ENCODE measurements at places on chromosomes 4 and X. TPM values are rescaled to one million over a fixed set of nuclear protein-coding genes. Genes with fewer than 3 reads are reported as not detected.

IL2RG gene
- 2.4 TPM for total RNA-seq

GRID2 gene
- total RNA-seq = not detected

ZMAT1 gene
- total RNA-seq = 0.96 TPM

HSFX3 gene
- not detected for total RNA-seq

UVSSA gene
- total RNA-seq = 56.9 TPM

PABPC1L2A gene
- not detected for total RNA-seq

IDUA gene
- 118 TPM for total RNA-seq

ART3 gene
- not detected for total RNA-seq

DNA sequence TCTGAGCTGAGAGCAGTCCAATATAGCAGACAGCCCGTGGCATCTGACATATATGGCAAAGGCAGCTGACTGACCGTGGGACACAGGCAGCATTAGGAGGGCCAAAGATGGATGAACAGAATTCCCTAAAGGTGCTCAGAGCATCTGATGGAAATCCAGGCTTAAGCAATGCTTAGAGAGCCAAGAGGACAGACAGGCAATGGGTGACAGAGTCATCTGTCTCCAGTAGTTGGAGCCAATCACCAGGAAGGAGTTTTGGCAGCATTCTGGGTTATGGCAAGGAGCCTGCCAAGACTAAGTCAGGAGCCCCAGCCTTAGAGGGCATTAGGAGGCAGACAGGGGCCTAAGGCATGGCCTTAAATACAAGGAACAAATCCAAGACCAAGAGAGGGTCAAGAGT lies 153.3 kb upstream of the USP9X start:
- no peak for DNase-seq

DNA sequence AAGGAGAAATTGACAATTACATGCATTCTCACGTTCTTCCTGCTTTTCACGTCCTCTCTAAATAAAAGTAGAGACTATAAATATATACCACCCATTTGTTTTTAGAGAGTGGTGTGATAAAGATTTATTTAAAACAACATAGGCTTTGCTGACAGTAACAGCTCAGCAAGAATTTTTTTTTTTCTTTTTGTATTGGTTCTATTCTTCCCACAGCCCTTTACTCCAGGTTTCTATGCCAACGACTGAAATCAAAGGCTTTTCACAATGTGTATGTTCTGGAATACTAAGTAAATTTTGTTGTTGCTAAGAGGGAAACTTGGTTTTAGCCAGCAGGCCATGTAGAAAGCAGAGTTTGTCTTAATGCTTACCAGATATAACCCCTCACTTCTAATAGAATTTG lies 43.4 kb downstream of the MAOA start:
- DNase-seq = no peak

DNA sequence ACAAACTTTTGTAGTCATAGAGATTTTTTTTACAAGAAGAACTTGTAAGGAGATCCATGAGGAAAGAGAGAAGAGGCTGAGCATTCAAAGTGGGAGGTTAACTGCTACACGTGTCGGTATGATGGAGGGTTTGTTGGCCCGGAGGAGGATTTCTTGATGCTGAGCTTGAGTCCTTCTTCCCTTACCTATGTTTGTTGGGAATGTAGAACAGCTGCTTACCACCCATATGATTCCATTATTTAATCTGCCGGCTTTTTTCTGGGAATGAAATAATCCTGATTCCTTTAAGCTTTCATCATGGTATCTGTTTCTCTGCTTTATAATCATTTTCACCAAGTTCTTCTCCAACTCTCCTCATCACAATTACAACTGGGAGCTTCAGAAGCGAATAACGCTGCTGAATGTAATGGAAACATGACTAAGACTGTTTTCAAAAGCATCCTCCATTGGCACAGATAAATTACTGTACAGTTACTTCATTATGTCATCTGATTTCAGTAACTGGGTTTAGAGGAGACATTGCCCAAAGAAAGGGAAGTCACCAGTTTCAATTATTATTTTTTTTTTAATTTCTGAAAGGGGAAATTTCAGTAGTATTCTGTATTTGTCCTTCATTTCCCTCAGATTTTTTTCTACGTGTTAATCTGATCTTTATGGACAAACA lies 420.6 kb downstream of the SPRY1 start:
- DNase-seq = no peak

DNA sequence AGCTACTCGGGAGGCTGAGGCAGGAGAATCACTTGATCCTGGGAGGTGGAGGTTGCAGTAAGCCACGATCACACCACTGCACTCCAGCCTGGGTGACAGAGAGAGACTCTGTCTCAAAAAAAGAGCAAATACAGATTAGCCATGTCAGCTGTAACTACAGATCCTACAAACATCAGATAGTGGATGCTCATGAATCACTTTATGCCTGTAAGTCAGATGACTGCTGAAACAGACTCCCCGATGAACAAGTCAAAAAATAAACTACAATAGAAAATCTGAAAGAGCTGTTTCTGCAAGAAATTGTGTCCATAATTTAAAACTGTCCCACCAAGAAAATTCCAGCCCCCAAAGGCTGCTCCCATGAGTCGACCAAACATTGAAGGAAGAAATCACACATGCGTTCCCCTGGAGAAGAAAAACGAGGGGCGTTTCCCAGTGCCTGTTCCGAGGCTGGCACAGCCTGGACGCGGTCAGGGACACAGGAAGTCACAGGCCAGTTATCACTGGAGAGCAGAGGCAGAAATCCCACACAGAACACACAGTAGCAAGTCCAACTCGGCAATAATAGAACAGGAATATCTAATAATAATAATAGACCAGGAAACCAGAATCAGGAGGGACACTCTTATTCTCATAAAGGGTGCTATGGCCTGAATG lies 30.0 kb upstream of the GTPBP6 start:
- DNase-seq = no peak

GRCh38 chr4:112213856-112214255 lies 17.7 kb upstream of the AP1AR start:
- no peak for DNase-seq

DNA sequence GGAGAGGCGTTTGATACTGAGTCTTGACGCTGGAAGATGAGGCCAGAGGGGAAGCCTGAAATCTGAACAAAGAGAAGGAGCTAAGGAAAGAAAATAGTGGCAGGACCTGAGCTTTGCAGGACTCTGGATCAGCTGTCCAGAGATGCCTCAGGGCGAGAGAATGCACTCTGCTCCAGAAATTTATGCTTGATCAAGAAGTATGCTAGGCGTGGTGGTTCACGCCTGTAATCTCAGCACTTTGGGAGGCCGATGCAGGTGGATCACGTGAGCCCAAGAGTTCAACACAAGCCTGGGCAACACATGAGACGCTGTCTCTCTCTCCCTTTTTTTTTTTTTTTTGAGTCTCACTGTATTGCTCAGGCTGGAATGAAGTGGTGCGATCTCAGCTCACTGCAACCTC lies 1.9 kb downstream of the TRIM75 start:
- no peak for DNase-seq

DNA sequence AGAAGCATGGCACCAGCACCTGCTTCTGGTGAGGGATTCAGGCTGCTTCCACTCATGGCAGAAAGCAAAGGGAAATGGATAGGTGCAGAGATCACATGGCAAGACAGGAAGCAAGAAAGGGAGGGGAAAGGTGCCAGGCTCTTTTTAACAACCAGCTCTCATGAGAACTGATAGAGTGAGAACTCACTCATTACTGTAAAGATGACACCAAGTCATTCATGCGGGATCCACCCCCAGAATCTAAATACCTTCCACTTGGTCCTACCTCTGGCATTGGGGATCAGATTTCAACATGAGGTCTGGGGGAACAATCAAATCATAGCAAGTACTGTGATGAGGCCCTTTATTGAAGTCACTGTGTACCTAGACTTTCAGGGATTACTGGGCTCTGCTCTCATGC lies 72.0 kb upstream of the PRDM5 start:
- no peak for DNase-seq

GRCh38 chr4:3418029-3418762 lies 23.6 kb upstream of the HGFAC start:
- DNase-seq = no peak

DNA sequence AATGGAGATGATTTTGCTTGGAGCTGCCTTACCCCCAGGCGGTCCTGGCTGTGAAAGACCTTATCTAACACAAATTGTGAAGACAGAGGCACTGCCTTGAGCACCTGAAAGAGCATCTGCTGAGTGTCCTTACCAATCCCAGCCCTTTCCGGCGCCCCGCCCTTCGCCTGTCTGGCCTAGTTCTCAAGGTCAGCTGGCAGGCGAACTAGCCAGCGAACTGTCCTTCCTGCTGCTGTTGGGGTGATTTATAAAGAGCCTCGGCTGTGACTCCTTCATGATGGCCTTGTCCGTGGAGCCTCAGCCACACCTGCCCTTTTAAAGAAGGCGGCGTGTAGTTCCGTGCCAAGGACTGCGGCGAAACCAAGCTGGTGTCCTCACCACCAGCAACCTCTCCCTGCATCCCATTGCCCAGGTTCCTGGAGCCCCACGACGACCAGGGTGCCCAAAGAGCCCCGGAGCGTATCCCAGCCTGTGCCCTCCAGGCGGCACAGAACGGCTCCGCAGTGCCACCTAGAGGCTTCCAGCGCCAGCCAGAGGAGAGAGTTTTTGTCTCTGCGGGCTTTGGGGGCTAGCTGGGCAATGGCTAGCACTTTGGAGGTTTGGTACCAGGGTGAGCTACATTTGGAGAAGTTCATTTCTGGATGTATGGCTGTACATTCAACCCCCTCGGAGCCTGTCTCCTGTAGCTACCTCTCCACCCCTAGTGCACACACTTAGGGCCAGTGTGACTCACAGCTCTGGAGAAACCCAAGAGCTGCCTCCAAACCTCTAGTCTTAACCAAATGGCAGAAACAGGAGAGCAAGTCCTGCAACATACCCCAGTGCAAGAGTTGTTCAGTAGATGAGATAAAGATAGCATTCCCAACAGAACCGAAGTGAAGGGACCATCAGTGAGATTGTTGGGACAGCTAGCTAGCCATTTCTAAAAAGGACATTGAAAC lies 36.8 kb upstream of the VMA21 start:
- DNase-seq = no peak

DNA sequence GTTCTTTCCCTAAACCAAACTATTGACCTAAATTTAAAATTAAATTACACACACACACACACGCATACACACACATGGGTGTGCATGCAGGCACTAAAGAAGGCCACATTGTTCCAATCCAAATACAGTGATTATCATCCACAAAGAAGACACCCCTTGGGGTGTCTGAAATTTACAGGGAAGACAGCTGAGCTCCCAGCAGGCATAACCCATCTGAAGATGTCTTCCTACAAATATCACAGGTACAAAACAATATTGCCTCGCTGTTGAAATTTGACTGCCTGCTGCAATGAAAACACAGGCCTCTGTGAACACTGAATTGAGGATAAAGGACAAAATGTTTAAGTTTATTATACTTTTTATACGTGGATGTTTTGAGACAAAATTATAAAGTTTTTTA lies 50.2 kb upstream of the SLC7A11 start:
- DNase-seq = no peak

GRCh38 chr4:93760284-93760683 lies 68.3 kb upstream of the ATOH1 start:
- DNase-seq = no peak

- no peak for DNase-seq
These were observed 195.7 kb upstream of the GK2 start for GRCh38 chr4:79603681-79604080.

- no peak for DNase-seq
These were observed 465 bp downstream of the HAUS7 start for GRCh38 chrX:153469811-153470410.

GRCh38 chr4:1374706-1375045 lies 27.7 kb downstream of the UVSSA start:
- no peak for DNase-seq

DNA sequence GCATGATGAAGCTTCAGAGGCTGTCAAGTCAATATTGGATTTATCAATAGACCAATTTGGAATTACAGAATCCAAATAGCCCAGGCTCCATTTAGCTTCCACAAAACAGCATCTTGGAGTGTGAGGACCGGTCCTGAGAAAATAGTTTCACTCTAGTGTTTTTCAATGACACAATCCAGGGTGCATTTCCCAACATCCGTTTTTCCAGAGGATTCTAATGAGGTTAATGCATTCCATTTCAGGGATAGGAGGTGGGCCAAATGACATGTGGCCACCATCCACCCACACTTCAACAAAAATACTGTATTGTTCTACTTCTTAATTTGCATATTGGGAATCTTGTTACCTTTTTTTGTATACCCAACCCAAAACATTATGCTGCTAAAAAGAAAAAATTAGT lies 229.8 kb upstream of the LDB2 start:
- no peak for DNase-seq

DNA sequence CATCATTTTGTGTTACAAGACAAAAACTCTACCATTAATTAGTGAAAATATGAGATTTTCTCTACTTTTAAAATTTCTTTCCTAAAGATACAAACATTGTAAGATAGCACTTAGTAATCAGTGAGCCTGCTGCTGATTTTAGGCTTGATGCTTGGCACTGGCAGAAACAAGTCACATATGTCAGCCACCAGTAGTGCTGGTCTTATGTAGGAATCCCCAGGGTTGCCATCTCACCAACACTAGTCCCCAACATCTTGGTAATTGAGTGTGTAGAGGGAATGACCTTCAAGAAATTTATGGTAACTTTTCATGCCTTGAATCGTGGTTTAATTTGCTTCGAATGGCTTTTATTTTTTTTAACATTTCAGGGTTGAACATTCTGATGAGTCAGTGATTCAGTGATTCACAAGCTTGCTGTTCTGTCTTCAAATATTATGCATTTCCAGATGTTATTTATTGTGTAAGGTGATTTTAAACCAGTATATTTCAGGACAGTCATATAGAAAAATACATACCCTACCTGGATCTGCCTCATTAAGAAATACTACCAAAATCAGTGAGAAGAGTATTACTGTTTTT lies 11.9 kb downstream of the EXOC1 start:
- no peak for DNase-seq

DNA sequence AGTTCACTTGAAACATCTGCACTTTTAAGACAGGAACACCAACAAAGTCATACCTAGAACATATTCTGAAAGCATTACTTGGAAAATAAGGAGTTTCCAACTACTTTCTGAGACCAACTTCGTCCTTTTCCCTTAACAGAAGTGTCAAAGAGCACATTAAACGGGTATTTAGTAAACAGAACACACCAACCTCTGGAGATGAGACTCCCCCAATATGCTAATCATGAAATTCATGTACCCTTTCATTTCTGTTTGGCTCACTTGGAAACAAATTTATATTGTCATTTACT lies 69.2 kb downstream of the NOCT start:
- no peak for DNase-seq

DNA sequence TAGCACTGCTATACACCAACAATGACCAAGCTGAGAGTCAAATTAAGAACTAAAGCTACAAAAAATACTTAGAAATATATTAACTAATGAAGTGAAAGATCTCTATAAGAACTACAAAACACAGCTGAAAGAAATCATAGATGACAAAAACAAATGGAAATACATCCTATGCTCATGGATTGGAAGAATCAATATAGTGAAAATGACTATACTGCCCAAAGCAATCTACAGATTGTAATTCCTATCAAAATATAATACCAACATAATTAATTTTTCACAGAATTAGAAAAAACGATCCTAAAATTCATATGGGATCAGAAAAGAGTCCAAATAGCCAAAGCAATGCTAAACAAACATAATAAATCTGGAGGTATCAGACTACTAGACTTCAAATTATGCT lies 87.8 kb downstream of the STARD8 start:
- DNase-seq = no peak

- no peak for DNase-seq
These were observed 82.7 kb downstream of the CCSER1 start for GRCh38 chr4:90209922-90210321.

GRCh38 chrX:17046478-17047097 lies 100.1 kb downstream of the REPS2 start:
- no peak for DNase-seq

- no peak for DNase-seq
These were observed 87.8 kb upstream of the BMPR1B start for GRCh38 chr4:94669672-94670664.

- no peak for DNase-seq
These were observed 3.1 kb upstream of the SLBP start for GRCh38 chr4:1715002-1715758.
